ENCODE measurements at places on chromosomes 1 and 21.

DNA sequence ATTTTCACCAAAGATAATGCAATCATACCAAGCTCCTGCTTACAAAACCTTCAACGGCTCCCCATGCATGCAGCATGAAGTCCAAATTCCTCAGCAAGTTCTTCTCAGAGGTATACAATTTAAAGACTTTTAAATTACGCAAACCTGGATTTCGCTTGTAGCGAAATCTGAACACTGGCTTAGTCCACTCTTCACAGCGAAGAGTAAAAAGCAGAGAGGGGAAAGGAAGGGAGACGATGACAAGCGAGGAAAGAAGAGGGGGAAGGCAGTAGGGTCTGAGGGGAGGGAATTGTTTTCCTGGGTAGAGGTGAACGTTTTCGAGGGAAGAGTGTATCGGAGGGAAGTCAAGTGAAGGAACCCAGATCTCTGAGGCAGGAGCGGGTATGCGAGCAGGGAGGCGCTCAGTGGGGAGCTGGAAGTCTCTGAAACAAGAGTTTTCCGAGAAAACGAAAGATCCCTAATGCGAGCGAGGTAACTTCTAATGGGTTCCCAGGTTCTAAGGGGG is 790 bp downstream of the TESK2 start:
- no peak for DNase-seq

DNA sequence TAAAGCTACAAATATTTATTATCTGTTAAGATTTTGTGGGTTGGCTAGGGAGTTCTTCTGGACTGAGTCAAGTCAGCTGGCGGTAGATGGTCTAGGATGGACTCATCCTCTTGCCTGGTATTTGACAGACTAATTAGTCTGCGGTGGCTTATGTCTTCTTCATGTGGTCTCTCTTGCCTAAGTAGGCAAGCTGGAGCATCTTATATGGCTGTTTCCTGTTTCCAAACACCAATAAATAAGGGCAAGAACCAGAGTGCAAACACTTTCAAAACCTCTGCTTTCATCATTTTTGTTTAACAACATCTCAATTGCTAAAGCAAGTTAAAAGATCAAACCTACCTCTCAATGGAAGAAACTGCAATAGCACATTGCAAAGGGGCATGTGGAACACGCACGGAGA is 484.8 kb downstream of the PTPRC start:
- DNase-seq, result no peak

GRCh38 chr1:76279101-76279748 is 204.7 kb downstream of the ST6GALNAC3 start:
- no peak for DNase-seq

GRCh38 chr1:44664730-44665370 is 9.4 kb downstream of the TMEM53 start:
- no peak for DNase-seq

DNA sequence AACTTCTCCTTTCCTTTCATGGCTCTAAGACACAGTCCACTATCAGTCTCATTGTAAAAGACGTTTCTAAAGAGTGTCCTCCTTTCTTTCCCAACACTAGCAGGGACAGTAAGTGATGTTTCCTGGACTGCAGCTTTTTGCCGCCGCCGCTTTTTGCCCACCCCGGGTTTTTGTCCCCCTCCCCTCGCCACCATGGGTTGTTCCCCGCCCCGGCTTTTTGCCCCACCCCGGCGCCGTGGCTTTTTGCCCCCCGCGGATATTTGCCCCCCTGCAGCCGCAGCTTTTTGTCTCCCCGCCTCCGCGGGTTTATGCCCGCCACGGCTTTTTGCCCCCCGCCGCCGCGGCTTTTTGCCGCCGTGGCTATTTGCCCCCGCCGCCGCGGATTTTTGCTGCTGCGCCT is 95.2 kb downstream of the TPTE start:
- DNase-seq, result no peak

DNA sequence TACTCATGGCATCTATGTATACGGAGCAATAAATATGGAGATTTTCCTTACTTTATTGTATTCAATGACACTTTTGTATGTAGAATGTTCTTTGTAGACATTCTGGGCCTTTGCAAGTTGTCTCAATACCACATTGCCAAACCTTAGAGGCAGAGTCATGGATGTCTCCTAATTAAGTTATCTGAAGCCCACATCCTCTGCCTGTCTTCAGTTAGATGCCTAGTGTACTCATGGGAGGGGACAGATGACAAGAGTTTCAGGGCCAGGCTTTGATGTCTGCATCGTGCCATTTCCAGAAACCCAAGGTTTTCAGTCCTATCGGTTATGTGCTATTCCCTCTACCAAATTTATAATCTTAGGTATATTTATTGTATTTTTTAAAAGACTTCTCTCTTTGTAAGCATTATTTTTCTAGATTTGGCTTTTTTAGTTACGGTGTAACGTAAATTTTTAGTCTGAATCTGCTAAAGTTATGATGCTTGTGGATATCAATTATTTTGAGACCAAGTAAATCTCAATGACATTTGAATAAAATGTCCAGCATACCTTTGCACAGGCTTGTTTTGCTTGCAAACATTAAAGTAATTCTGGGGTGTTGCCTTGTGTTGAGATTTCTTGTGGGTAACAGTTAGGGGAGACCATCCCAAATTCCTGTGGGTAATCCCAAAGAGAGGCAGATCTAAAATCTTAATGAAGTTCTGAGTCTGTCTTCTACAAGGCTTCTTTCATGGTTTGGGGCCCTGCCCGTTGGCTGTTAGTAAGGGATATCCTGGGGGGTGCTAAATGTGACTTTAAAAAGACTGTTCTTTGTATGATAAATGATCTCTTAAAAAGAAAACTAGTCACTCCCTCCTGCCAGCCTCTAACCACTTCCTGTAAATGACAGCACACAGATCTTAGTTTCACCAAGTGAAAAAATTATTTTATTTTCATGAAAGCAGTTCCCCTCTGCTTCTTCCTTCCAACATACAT is 8.0 kb upstream of the MACF1 start:
- DNase-seq, result peak; percentile 69

- DNase-seq, result no peak
Observed at GRCh38 chr1:164733070-164733469, 174.1 kb downstream of the PBX1 start.

- DNase-seq, result peak; percentile 6
Observed at GRCh38 chr1:12513181-12513580, 104.8 kb downstream of the DHRS3 start.

GRCh38 chr1:15975358-15975804 is 520 bp downstream of the ZBTB17 start:
- DNase-seq, result no peak

DNA sequence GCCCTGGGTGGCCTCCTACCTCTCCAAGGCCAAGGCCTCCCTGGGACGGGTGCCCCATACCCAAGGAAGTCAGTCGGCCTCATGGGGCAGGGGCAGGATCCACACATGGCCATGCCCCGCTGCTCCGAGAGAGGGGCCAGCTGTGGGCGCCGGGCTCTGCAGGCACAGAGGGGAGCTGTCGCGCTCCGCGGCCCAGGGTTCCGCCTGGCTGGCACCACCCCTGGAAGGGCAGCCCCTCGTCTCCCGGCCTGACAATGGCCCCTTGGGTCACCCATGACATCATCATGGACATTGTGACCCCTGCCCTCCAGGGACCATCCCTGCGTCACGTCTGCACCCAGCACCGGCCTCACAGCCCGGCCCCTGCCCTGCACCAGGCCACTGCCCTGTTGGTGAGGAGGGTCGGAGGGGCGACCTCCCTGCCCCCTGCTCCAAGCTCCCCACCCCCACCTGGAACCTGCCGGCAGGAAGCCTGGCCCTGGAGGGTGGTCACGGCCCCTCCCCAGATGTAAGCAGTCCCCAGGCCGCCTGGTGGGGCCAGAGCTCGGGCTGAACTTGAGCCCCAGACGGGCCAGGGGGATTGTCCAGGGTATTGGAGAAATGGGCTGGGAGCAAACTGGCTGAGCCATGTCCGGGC is 5.8 kb downstream of the TTLL10 start:
- DNase-seq, result no peak

DNA sequence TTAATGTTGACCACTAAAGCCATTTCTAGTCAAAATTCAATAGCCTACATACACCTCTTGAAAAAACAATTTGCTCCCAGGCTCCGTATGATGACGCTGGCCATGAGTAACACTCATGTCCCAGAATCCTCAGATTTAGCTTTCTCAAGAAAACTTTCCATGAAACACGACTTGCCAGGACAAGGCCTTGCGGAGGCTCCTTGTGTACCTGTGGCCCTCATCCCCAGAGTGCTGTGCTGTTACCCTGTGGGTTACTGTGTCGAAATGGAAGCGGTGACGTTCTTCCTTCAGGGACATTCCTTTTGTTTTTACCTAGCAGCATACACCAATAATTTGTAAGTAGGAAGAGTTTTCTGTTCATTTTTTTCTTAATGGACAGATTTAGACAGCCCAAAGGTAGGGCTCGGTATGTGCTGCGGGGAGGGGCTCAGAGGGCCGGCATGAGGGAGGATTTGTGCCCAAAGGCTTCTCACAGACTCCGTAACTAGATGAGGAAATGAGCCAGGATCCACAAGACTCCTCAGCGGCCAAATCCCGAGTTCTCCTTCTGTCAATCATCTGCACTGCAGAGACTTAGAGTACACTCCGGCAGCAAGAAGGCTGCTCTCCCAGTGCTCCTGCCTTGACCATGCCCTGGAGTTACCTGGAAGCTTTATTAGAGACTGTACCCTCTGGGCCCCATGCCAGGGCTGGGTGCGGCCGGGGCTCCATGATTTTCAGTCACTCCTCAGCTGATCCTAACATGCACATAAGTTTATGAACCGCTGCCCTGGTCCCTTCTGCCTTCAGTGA is 17.8 kb downstream of the GNG12 start:
- no peak for DNase-seq

DNA sequence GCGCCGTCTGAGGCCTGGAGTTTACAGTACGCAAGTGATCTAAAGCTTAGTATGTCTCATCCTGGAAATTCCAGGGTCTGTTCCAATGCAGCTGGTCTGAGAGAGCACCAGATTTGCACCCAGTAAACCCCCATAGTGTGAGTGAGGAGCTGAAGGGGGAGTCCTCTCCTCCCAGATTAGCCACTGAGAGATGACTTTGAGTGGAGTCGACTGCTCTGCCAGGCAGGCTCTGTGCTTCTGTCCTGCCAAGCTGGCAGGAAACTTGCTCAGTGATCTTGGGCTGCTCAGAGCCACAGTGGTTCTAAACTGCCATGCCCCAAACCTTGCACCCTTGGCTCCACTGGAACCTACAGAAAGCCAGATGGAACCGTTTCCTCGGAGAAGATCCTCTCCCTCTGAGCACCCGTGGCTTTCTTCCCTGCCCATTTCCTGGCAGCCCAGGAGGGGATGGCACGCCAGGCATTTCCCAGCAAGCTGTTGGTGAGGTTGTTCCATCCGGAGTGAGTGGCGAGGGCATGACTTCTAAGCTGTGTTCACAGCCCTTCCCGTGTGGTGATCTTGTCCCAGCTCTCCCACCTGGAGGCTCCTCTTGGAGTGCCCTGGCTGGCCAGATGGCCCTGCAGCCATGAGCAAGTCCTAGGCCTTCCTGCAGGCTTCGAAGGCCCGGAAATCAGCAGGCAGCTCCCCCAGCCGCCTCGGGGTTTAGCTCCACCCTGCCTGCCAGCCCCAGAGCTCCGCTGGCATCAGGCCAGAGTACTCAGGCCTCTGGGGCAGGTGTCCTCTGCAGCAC is 125.9 kb upstream of the VAMP3 start:
- DNase-seq, result peak; percentile 93

DNA sequence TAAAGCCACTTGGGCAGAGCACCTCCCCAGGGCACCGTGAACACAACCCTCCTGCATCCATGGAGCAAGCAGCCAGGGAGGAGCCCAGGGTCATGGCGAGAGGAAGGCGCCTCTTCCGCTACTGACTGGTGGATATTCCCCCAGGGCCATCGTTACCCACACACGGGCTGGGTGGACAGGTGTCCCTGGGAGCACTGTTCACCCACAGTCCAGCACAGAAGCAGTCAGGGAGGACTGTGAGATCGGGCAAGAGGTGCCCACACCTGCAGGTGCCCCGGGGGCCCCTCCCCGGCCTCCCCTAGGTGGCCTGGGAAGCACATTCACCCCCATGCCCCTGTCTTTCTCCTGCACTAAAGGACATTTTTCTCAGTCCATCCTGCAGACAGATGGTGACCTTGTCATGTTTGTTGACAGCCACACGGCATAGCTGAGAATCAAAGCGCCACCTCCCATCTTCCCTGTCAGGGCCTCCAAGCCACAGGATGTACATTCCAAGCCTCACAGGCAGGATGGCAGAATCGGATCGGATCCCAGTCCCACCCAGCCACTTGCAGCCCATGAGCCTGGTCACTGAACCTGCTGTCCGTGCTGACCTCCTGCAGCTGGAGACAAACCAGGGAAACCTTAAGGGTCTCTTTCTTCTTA is 160.2 kb downstream of the PRDM16 start:
- DNase-seq, result no peak

DNA sequence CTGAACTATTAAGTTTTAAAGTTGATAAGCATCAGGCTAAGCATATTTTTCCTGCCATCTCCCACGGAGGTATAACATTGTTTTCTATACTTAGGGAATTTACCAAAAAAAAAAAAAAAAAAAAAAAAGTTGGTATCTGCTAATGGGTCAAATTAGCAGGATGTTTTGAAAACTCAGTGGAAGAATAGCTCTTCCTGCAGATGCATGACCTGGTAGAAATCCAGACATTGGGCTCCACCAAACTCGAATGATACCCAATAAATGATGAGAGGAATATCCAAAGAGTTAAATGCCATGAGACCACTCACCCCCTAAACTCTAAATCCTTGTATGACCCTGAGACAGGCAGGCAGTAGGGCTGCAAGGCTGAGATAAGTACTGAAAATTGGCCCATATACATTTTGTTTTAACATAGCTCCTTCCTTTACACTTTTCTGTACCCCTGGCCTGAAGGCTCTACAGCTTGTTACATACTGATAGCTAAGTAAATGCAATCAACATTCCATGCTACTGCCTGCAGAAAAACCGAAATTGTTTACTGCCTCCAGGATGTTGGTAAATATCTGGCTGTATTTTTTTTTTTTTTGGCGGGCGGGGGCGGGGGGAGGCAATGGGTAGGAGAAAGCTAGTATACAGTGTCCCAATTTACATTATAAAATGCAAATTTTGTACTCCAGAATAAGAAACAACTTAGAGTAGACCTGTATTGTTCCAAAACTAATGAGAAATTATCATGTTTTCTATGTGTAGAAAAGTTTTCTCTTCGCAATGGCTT is 57.6 kb downstream of the NFIA start:
- no peak for DNase-seq

DNA sequence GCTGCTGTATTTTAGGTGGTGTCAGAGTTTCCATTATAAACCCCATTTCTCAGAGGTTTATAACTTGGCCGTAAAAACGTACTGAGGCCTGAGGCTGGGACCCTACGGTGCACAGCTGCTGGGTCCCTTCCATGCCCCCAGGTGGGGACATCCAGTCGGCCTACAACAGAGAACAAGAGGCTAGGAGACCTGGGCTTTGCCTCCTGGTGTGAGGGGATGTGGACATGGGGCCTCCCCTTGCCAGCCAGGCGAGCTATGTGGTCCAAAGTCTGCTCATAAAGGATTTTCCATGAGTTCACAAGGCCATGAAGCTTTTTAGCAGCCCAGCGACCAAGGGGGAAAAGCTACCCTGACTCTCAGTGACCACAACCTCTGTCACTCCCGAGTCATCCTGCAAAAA is 261.5 kb upstream of the VAMP3 start:
- no peak for DNase-seq

- no peak for DNase-seq
Observed at GRCh38 chr1:180967558-180967957, 54.9 kb downstream of the KIAA1614 start.
